Mesenchymal stem cell (in vitro differentiated cells and primary cell): ENCODE measurements at places on chromosomes 12 and 14.
A peak's percentile ranks its signal among the peaks of the same experiment; 100 is the strongest.

- H3K4me3 ChIP-seq = no peak overlapping the region
- H3K4me1 ChIP-seq = peaks cover 4% of the 10 kb centered on the region
- DNase-seq = peak; percentile 88
Measured at GRCh38 chr14:70882776-70883492, 24.3 kb upstream of the PCNX1 start.

DNA sequence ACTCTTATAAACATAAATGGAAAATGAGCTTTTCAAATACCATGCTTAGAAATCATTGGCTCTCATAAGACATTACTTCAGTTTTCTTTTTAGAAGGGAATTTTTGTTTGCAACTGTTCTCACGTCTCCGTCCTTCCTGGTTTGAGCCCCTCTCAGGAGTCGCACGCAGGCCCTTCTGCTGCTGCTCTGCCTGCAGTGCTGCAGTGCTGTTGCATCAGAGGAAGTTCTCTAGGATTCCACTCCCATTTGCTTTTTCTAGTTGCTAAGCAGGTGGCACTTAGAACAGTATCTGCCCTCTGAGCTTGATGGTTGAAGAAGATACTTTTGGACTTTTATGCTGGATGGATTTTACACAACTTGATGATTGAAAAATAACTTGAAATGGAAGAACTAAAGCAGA lies 70.8 kb downstream of the SCN8A start:
- no peak overlapping the region for H3K4me3 ChIP-seq
- H3K27me3 ChIP-seq = peaks cover 21% of the 10 kb centered on the region
- H3K27ac ChIP-seq = no peak overlapping the region
- no peaks in the 10 kb centered on the region for H3K4me1 ChIP-seq

GRCh38 chr12:34218193-34219045 lies 196.1 kb downstream of the ALG10 start:
- H3K4me1 ChIP-seq = no peaks in the 10 kb centered on the region
- H3K27me3 ChIP-seq = no peaks in the 10 kb centered on the region
- peak; percentile 1 for DNase-seq
- H3K4me3 ChIP-seq = peak overlapping the region; percentile 65

DNA sequence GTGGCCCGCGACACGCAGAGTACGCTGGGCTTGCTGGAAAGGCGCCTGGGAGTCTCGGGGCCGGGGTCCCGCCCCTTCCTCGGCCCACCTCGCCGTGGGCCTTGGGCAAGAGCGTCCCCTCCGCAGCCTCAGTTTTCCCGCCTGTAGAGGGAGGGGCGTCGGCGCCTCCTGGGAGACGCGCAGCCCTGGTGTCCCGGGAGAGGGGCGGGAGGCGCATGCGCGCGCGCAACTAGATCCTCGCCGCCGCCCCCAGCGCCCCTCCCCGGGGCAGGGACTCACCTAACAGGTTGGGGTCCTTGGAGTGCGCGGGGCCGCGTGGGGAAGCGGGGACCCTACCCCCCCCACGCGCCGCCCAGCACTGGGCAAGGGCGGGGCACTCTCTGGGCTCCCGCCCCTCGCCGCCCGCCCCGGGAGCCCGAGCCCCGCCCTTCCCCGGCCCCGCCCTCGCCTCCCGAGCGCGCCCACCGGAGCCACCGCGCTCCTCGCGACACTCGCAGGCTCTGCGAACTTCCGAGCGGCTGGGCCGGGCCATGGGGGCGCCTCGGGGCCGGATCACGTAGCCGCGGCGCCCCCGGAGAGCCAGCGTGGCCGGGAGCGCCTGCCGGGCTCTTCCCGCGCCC lies at the start of gene KIF26A:
TSS of gene KIF26A (plus strand) at position 490 of the 620 bp plus-strand sequence. CDS start 136 bp downstream, outside the sequence.
- H3K27me3 ChIP-seq = peaks cover 79% of the 10 kb centered on the region
- no peak within 1 kb of the TSS for H3K4me3 ChIP-seq
- H3K36me3 ChIP-seq = peaks cover 4% of the 10 kb centered on the region
- H3K4me1 ChIP-seq = peaks cover 28% of the 10 kb centered on the region
- H3K27ac ChIP-seq = no peak within 1 kb of the TSS

- no peaks in the 10 kb centered on the region for H3K27me3 ChIP-seq
- H3K4me3 ChIP-seq = no peak overlapping the region
- no peaks in the 10 kb centered on the region for H3K36me3 ChIP-seq
- H3K27ac ChIP-seq = no peak overlapping the region
- H3K4me1 ChIP-seq = no peaks in the 10 kb centered on the region
Measured at GRCh38 chr12:103442822-103443221, 52.9 kb downstream of the C12orf42 start.

- H3K4me1 ChIP-seq = no peaks in the 10 kb centered on the region
- no peaks in the 10 kb centered on the region for H3K27me3 ChIP-seq
- no peak for DNase-seq
- H3K27ac ChIP-seq = no peak overlapping the region
- H3K4me3 ChIP-seq = no peak overlapping the region
- peaks cover 24% of the 10 kb centered on the region for H3K36me3 ChIP-seq
Measured at GRCh38 chr14:73913256-73913655, 26.6 kb downstream of the ZNF410 start.

DNA sequence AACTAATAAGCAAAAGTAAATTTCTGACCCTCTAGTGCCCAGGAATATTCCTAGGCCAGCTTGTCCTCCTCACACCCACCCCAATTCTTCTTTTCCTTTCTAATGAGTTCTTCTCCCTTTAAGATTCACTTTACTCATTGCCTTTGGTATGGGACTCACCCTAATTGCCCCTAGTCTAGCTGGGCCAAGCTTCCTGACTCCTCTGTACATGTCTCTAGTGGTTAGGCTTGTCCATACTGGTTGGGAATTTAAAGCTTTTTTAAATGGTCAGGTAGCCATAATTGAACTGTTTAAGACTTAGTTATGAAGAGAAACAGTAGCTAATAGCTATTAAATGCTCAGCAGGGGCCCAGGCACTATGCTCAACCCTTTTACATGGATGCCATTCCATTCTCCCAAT lies 248.2 kb downstream of the C12orf42 start:
- no peaks in the 10 kb centered on the region for H3K36me3 ChIP-seq
- H3K27me3 ChIP-seq = no peaks in the 10 kb centered on the region
- DNase-seq = no peak
- H3K4me1 ChIP-seq = no peaks in the 10 kb centered on the region
- H3K27ac ChIP-seq = no peak overlapping the region

GRCh38 chr14:81123811-81124210 lies 96.9 kb downstream of the GTF2A1 start:
- no peak overlapping the region for H3K27ac ChIP-seq
- H3K4me3 ChIP-seq = no peak overlapping the region
- H3K36me3 ChIP-seq = no peaks in the 10 kb centered on the region
- H3K27me3 ChIP-seq = no peaks in the 10 kb centered on the region

DNA sequence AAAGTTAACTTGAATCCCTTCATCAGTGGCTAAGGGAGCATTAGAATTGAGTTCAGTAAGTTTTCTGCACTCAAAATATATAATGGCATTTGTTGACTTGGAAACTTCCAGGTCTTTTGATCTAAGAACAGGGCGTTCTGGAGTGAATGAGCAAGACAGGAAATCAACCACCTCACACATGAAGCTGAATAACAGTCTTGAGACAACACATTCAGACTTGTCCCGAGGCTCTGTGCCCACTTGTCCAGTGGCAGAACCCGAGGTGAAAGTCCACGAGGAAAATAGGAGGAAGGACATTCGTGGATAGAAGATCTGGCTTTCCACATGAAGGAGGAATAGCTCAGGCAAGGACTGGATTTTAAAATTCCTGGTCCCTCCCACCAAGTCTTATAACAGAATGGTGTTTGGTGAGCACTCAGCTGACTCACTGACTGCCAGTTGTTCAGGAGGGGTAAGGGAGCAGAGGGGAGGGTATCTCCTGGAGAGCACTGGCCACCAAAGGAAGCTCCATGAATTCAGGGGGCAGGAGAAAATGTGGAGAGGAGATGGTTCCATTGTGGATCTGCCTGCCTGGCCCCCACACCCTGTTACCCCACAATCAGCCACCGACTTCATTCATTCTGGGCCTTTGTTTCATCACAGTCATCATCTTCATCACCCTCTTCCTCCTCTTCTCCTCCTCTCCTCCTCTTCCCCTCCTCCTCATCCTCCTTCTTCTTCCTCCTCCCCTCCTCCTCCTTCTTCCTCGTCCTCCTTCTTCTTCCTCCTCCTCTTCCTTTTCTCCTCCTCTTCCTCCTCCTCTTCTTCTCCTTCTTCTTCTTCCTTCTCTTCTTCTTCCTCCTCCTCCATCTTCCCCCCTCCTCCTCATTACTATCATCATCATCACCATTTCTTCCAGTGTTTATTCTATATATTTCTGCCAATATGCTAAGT lies 620.1 kb downstream of the MED13L start:
- H3K36me3 ChIP-seq = no peaks in the 10 kb centered on the region
- no peaks in the 10 kb centered on the region for H3K4me1 ChIP-seq
- no peaks in the 10 kb centered on the region for H3K27me3 ChIP-seq
- DNase-seq = no peak

GRCh38 chr14:36268121-36268520 lies 52.3 kb downstream of the MBIP start:
- no peak overlapping the region for H3K27ac ChIP-seq
- peaks cover 1% of the 10 kb centered on the region for H3K4me1 ChIP-seq
- peaks cover 24% of the 10 kb centered on the region for H3K27me3 ChIP-seq

DNA sequence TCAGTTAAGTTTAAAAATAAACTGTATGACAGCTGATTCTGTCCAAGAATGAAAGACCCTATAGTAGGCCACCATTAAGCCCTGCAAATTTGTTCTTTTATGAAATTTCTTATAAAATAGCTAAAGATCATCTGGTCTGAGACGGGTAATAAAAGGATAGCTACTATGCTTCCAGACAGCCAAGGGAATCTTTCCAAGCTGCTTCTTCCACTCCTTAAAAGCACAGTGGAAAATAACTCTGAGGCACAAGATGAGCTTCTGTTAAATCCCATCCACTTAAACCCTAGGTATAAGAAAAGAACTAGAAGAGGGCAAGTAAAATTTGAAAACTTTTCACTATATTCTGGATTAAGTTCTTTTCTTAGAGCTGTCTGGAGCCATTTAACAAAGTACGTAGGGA lies 194.3 kb downstream of the CAPZA3 start:
- H3K36me3 ChIP-seq = no peaks in the 10 kb centered on the region
- no peak overlapping the region for H3K4me3 ChIP-seq
- DNase-seq = no peak
- H3K4me1 ChIP-seq = no peaks in the 10 kb centered on the region
- H3K27me3 ChIP-seq = no peaks in the 10 kb centered on the region

- H3K4me3 ChIP-seq = no peak overlapping the region
- peaks cover 8% of the 10 kb centered on the region for H3K4me1 ChIP-seq
- H3K36me3 ChIP-seq = no peaks in the 10 kb centered on the region
- DNase-seq = no peak
- H3K27ac ChIP-seq = no peak overlapping the region
Measured at GRCh38 chr12:132689227-132689626, 1.8 kb downstream of the PXMP2 start.

DNA sequence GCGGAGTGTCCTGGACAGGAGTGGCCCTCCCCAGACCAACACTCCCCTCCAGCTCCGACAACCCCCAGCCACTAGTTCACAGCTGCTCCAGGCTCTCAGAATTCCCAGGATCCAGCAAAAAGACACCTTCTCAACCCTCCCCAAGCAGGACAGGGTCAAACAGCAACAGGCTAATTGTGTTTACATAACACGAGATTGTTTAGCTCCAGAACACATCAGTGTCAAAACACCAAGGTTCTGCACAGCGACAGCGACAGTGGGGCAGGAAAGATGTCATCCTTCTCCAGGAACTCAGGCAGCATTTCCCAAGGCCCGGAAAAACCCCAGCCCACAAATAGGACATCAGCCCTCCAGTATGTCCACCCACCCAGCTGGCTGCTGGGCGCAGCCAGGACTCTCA lies 16.5 kb downstream of the ITPK1 start:
- peak; percentile 35 for DNase-seq
- no peak overlapping the region for H3K4me3 ChIP-seq
- H3K4me1 ChIP-seq = peaks cover 5% of the 10 kb centered on the region
- H3K27me3 ChIP-seq = no peaks in the 10 kb centered on the region

GRCh38 chr12:96233939-96234461 lies 39.8 kb downstream of the ELK3 start:
- H3K27me3 ChIP-seq = no peaks in the 10 kb centered on the region
- DNase-seq = no peak
- peaks cover 33% of the 10 kb centered on the region for H3K4me1 ChIP-seq
- H3K36me3 ChIP-seq = peaks cover 27% of the 10 kb centered on the region
- no peak overlapping the region for H3K27ac ChIP-seq

DNA sequence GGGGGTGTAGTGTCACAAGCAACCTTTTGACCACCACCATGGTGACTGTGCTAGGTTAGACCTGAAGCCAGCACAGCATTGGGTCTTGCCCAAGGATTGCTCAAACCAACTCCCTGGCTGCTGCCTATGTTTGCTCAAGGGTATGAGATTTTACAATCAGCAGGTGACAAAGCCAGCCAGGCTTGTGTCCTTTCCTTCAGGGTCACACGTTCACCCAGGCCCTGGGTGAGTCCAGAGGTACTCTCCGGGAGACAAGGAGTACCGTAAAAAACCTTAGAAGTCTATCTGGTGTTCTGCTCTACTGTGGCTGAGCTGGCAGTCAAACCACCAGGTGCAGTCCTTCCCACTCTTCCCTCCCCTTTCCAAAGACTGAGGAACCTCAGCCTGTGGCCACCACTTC lies 238.9 kb upstream of the MIS18BP1 start:
- no peaks in the 10 kb centered on the region for H3K36me3 ChIP-seq
- H3K4me3 ChIP-seq = no peak overlapping the region
- no peak overlapping the region for H3K27ac ChIP-seq
- H3K27me3 ChIP-seq = no peaks in the 10 kb centered on the region

- H3K27ac ChIP-seq = no peak overlapping the region
- peaks cover 5% of the 10 kb centered on the region for H3K27me3 ChIP-seq
- no peak overlapping the region for H3K4me3 ChIP-seq
Measured at GRCh38 chr12:14614704-14615121, 47.0 kb upstream of the PLBD1 start.

DNA sequence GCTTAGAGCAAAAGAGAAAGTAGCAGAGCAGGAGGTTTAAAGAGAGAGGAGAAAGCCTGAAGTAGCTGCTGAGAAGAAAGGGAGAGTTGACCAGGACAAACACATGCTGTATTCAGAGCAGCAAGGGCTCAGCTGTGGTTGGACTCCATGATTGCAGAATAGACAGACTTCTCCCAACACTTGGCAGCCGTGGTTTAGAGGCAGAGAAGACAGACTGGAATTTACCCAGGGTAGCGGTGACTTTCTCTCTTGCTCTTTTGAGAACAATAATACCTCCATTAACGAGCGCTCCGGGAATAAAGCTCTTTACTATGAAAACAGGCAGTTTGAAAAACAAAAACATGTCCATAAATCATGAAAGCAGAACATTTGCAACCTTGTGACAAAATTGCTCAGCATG lies 21.4 kb upstream of the IGF1 start:
- H3K36me3 ChIP-seq = no peaks in the 10 kb centered on the region
- no peak overlapping the region for H3K27ac ChIP-seq
- H3K4me1 ChIP-seq = no peaks in the 10 kb centered on the region
- no peak for DNase-seq

- DNase-seq = peak; percentile 83
- H3K27ac ChIP-seq = no peak overlapping the region
- H3K27me3 ChIP-seq = no peaks in the 10 kb centered on the region
- H3K36me3 ChIP-seq = peaks cover 64% of the 10 kb centered on the region
- no peak overlapping the region for H3K4me3 ChIP-seq
Measured at GRCh38 chr14:73943083-73943482, 6.8 kb downstream of the FAM161B start.

DNA sequence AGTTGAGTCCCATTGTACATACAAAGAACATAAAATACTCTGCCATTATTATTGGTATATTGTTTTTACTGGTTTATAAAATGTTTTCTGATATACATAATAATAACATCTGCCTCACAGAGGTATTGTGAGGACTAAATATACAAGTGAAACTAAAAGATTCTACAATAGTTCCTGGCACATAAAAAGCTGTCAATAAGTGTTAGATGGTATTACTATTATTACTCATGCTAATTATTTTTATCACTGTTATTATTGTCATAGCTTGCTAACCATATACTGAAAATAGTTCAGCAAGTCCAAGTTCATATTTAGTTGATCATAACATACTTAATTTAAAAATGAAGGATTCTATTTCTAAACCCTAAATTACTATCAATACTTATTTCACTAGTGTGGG lies 34.4 kb downstream of the BTG1 start:
- no peaks in the 10 kb centered on the region for H3K27me3 ChIP-seq
- no peak overlapping the region for H3K4me3 ChIP-seq
- no peaks in the 10 kb centered on the region for H3K36me3 ChIP-seq
- DNase-seq = no peak
- H3K4me1 ChIP-seq = no peaks in the 10 kb centered on the region
